Fibroblast of mammary gland (primary cell): ENCODE measurements at places on chromosomes 4 and X.

DNA sequence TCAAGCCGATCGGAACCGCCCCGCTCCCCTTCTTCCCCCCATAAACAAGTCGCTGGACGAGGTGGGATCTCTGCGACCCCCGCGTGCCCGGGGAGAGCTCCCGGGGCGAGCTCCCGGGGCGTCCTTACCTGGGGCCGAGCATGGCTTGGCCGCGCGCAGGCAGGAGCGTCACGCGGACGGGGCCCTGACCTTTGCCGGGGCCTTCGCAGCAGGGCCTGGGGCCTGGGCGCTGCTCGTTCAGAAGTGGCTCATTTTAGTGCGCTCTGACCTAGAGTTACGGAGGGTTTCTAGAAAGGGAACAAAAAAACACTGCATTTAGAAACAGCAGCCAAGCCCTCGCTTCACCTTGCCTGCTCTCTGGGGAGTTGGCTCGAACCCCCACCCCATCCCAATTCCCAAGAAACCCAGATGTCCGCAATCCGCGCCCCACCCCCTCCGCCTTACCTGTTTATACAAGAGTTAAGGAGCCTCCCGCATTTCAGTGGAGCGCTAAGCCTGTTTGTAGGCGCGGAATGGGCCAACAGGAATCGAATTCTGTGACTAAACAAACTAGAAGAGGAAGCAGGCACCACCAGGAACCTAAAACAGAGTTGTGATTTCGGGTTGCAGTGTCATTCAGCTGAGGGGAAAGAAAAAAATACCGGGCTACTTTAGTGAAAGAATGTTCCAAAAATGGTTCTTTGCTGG, 814 bp upstream of the RBM47 start:
- no peak for DNase-seq

DNA sequence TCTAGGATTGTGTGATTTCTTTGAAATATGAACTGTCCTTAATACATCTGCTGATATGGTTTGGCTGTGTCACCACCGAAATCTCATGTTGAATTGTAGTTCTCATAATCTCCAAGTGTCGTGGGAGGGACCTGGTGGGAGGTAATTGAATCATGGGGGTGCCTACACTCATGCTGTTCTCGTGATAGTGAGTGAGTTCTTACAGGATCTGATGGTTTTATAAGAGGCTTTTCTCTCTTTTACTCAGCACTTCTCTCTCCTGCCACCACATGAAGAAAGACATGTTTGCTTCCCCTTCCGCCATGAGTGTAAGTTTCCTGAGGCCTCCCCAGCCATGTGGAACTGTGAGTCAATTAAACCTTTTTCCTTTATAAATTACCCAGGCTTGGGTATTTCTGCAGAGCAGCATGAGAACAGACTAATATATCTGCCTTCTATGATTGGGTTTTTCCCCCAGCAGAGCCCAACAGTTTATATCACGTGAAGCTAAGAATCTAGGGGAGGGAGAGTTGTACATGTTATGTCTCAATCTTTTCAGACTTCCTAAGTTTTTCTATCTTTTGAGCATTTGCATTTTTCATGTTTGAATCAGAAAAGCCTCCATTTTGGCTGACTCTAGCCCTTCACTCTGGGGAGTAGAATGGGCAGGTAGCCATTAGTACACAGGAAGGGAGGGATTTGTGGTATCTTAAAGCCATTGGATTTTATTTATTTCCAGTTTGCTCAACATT, 58.9 kb downstream of the PLAC1 start:
- peak; percentile 92 for DNase-seq

- peak; percentile 75 for DNase-seq
Observed at GRCh38 chr4:152894673-152895072, 41.5 kb upstream of the FHDC1 start.

- DNase-seq = peak; percentile 59
Observed at GRCh38 chr4:166527500-166527899, 654.5 kb downstream of the TLL1 start.
